H1 (cell line): ENCODE measurements at places on chromosomes 13 and 19. TPM values are rescaled to one million over a fixed set of nuclear protein-coding genes. Genes with fewer than 3 reads are reported as not detected.

GRCh38 chr13:30864433-30865122 is 41.5 kb upstream of the MEDAG start:
- DNase-seq, result no peak

DNA sequence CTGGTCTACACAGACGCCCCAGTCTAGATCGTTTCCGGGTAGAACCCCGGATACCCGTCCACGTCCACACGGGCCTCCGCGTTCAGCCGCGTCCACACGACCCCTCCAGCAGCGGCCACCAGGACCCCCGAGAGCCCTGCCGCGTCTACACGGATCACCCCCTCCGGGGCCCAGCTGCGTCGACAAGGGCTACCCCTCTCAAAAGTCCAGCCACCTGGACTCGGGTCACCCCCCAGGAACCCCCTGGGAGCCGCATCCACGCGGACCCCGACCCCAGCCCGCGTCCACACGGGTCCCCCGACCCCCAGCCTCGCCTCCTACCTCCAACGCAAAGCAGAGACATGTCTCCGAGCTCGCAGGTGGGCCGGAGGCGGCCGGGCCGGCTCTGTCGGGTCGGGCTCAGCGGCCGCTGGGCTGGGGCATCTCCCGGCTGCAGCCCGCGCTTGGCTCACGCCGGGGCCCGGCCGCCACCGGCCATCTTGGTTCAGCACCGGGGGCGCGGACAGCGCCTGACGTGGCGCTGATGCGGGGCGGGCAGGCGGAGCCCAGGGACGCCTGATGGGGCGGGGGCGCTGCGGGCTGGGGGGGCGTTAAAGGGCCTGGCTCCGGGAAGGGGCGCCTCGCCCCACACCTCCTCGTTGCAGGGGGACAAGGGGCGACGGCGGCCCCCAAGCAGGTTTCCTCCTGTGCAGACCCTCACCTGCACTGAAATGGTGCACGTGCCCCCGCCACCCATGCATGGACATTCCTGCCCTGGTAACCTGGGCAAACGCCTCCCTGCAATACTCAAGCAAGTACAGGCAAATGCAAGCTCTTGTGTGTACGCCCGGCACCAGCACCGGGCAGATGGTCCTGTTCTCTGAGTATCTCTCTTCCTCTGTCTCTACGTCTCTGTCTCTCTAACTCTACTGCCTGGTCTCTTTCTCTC is at the start of gene UNC13A:
TSS of gene UNC13A (minus strand) at position 498 of the 928 bp plus-strand sequence. CDS start at position 343, 155 bp downstream.
- DNase-seq, result peak; percentile 98

GRCh38 chr19:51716925-51717324 is 6.9 kb downstream of the HAS1 start:
- DNase-seq, result no peak

- no peak for DNase-seq
Measured at GRCh38 chr13:44051405-44051804, 171.7 kb downstream of the LACC1 start.

DNA sequence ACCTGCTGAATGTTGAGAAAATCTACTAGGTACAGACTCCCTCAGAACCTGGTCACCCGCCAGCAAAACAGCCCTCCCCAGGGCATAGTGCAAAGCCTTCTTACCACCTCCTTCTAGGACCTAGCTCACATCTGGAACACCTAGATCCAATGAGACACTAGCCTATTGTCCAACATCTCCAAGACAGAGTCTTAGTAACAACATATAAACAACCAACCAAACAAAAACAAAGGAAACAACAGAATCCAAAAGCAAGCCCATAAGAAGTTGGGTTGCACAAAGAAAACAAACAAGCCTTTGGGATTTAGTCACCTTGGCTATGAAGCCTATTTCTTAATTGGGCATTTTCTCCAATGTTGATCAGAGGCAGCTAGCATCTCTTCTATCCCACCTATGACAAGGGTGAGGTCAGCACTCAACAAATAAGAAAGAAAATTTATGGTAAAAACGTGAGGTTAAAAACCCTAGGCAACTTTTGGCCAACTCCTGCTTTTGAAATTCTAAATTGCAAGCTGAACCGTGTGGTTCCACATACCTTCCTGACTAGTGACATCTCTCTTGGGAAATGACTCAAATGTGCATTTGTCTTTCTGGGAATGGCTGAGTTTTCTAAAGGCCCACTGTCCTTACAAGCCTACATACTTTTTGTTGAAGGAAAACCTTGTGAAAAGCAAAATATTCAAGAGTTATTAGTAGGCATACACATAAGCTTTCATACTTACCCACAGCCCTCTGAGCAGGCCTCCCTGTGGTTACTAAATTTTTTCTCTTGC is 66.7 kb downstream of the FAM216B start:
- DNase-seq, result no peak

GRCh38 chr13:85283408-85283807 is 515.8 kb downstream of the SLITRK6 start:
- DNase-seq, result no peak

GRCh38 chr13:73708393-73708985 is 425.7 kb downstream of the KLF12 start:
- no peak for DNase-seq

- no peak for DNase-seq
Measured at GRCh38 chr13:112062571-112063570, 4.1 kb upstream of the SOX1 start.

- DNase-seq, result no peak
Measured at GRCh38 chr13:88764103-88764502, 1092.9 kb downstream of the SLITRK5 start.

- no peak for DNase-seq
Measured at GRCh38 chr13:29709407-29710069, 114.0 kb upstream of the SLC7A1 start.

DNA sequence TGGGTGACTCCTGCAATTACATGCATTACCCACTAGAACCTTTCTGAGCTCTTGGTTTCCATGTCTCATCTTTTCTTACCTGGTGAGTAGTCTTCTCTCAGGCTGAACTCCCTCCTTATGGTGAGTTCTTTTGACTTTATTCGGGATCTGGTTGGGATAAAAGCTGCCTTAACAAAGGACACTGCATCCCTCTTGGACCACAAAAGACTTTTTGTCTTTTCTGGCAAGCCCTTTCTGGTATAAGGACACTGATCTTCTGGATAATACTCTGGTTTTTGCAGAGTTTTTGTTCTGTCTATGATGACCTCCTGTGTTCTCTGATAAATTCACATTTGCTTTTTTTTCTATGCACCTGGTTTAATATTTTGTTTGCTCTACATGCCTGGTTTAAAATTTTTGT is 66.7 kb downstream of the SLITRK1 start:
- no peak for DNase-seq

GRCh38 chr13:89740994-89741685 is 1606.3 kb upstream of the MIR17HG start:
- no peak for DNase-seq

- DNase-seq, result no peak
Measured at GRCh38 chr19:33424181-33424580, 50.7 kb downstream of the CEBPG start.

- no peak for DNase-seq
Measured at GRCh38 chr13:112583592-112584277, 4.2 kb downstream of the TUBGCP3 start.

DNA sequence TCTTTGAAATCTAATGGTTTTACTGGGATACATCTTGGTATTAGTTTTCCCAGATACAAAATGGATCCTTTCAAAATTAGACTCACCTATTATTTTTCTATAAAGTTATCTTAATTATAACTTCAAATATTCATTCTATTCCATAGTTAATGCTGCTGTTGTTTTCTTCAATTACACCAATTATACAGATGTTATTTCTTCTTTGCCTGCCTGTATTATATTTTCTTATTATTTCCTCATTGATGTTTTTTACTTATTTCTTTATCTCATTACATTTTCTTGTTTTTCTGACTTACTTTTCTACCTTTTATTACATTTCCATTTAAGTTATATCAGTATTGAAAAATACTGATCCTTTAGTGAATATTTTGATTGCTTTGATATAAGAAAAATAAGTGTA is 40.9 kb downstream of the SPACA7 start:
- DNase-seq, result no peak

- no peak for DNase-seq
Measured at GRCh38 chr13:38135592-38135991, 214.1 kb upstream of the UFM1 start.

DNA sequence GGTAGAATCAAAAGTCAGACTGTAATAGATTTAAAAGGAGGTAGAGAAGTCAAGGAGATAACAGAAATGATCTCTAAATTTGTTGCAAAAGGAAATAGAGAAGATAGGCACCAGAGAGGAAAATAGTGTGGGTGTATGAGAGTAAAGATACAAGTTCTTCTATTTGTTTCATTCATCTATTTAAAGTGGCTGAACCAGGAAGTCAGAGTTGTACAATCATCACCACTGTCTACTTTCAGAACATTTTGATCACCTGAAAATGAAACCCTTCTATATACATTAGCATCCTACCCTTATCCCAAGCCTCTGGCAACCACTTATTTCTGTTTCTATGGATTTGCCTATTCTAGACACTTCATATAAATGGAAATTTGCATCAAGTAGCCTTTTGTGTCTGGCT is 36.7 kb downstream of the INTS6 start:
- DNase-seq, result no peak

DNA sequence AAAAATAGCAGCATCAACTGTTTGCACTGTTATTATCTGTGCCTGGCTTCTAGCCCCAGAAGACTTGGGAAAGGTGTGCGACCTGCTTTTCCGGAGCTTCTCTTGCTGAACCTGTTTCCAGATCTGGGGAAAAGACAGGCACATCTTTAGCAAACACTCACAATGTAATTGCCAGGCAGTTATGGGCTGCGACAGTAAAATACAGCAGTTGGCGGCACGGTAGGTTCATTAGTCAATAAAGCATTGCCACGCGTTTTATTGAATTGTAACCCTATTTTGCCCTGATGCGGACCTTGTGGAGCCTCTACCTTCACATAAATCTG is 223.7 kb upstream of the TSHZ3 start:
- no peak for DNase-seq

GRCh38 chr19:38514812-38515633 is 81.5 kb downstream of the RYR1 start:
- DNase-seq, result peak; percentile 44

DNA sequence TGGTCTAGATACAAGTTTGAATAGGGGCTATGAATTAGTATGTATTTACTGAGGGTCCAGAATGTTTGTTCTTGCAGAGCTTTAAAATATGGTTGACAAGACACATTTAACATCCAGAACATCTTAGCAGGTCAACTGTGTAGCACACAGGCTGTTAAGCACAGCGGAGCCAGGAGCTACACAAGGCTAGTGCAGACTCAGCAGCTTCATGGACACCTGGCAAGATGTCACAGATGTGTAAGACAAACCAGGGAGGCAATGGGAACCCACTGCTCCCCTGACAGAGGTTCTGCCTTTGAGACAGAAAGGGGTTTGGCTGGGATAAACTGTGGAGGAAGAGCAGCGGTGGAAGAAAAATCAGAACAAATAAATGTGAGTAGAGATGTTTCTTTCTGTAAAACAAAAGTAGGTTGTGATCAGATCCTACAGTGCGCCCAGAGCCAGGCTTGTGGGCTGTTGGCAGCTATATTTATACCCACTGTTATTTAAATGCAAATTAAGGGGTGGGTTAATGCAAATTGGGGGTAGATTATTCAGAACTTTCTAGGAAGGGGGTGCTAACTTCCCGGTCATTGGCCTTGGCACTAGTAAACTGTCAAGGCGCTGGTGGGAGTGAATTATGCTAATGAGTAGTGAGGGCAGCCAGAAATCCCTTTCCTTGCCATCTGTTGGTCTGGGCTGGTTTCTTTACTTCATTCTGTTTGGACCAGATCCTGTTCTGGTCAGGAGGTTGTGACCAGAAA is 33.0 kb downstream of the MIPEP start:
- DNase-seq, result no peak

The EPS8L1 gene
- total RNA-seq, result 30.2 and 37.0 TPM in 2 replicates

The EID2B gene
- 2.4 and 3.4 TPM in 2 replicates for total RNA-seq

The MUC16 gene
- total RNA-seq, result 0.17 and 0.25 TPM in 2 replicates

The OR7A17 gene
- total RNA-seq, result not detected in 2 replicates

The ZNF563 gene
- 2.3 and 3.0 TPM in 2 replicates for total RNA-seq

The TNFRSF19 gene
- 0.50 and 0.57 TPM in 2 replicates for total RNA-seq

The UGGT2 gene
- 21.9 and 25.1 TPM in 2 replicates for total RNA-seq

The TMPRSS9 gene
- 0.19 and 0.33 TPM in 2 replicates for total RNA-seq

The FFAR2 gene
- total RNA-seq, result not detected in 2 replicates

The PSG11 gene
- not detected in 2 replicates for total RNA-seq

The CD22 gene
- 0.54 and 0.60 TPM in 2 replicates for total RNA-seq
